ENCODE measurements at places on chromosomes 5 and 9.

DNA sequence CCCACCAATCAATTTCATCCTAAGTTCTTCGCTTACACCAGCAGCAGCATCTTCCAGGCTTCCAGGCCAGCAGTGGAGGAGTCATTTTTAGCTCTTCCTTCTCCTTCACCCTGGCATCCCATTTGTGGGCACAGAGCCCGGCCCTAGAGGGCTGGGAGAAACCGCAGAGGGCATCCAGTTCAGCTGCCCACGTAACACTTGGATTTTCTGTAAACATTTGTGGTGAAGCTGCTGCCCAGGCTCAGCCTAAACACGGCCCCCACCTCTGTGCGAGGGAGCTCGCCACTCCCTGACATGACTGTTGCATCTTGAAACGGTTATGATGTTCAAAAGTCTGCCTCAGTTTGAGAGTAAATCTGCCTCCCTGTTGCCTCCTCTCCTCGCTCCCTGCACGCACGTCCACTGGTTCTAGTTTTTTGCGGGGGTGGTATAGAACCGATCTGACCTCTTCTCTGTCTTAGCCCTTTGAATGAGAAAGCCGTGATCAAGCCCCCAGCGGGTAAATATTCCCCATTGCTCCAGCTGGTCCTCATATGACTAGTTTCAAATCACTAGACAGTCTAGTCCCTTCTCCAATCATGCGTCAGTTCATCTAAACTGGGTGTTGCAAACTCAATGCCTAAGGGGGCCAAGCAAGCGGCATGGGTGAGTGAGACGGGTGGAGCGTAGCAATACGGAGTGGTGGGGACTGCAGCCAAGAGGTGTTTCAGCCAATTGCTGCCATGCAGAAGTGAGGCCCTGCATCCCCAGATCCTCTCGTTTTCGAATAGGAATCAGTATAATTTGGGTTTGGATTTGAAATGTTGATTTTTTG lies 34.9 kb upstream of the N4BP3 start:
- no peak for DNase-seq

DNA sequence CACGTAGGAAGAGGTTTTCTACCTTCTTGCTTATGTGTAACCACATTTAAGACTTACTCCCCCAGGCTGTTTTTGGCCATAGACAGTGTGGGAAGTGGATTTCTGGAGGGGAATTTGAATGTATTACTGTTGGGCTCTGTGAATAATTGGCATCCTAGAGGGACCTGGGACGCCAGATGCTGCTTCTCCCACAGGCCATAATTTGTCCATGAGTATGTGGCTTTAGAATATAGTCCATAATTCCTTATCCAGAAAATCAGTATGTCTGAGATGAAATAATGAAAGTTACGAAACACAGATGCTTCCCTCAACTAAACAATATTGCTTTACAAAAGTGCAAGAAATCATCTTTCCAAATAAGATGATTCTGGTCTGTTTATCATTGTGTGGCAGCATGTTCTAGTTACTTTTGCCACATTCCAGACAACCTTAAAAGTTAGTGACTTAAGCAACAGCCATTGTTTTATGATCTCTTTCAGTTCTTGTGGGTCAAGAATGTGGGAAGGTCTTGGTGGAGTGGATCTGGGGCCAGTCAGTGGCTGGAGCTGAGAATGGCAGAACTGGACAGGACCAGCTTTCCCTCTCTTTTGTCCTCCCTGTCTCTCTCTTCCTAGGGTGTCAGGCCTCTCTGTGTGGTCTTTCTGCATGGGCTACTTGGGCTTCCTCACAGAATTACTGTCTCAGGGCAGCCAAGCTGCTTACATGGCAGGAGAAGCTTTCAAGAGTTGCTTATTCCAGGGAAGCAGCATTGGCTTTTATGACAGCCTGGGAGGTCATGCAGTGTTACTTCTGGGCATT lies 79.4 kb downstream of the FBXL7 start:
- no peak for DNase-seq

DNA sequence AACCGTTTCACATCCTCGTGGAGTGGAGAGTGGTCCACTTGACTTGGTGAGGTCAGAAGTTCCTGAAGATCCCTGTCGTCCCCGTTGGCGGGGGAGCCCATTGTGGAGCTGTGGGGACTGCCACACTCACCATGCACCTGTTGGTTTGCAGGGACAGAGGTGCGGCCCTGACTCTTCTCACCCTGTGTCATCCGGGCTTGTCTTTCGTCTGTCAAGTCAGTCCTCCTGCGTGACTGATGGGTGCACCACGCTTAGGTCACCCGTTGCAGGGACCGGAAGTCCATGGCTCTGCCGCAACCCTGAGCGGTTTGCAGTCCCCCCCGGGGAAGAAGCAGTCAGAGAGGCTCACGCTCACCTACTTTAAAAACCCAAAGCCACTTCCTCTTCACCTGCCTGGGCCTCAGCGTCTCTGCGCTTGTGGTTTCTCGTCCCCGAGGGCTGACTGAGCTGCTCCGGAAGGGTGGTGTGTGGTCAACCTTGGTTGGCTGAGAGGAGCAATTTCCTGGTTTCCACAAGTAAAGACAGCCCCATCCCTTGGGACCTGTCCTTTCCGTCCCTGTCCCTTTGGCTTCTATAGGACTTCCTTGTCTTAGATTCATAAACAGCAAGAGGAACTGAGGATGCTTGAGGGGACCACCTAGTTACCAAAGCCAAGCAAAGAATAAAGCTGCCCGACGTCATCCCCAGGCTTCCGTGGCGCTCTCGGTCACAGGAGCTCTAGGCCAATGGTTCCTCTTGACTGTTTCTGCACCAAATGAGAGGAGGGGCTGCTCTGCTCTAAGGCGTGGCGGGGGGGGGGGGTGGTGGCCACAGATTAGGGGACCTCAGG lies 53.2 kb downstream of the USP20 start:
- no peak for DNase-seq

DNA sequence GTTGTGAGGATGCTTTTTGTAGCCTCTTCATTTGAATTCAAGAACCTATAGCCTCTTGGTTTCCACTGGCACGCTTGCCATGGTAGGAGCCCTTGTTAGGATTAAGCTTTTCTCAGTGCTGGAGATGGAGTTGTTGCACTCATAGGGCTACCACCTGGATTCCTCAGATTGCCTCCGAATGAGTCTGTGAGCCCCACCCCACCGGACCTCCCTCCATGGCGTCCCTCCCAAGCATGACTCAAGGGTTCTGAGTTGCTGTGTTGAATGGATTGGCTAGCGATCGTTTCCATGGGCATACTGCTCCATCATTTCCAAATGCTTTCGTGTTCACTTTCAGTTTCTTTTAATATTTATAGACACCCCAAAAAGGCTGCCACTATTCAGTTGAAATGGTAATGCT lies 69.9 kb downstream of the DAPK1 start:
- no peak for DNase-seq

- no peak for DNase-seq
Measured at GRCh38 chr9:15206903-15207696, 99.9 kb downstream of the TTC39B start.

- no peak for DNase-seq
Measured at GRCh38 chr9:79408200-79408599, 163.6 kb upstream of the TLE4 start.

GRCh38 chr5:123965626-123966025 lies 453.6 kb downstream of the CSNK1G3 start:
- no peak for DNase-seq

DNA sequence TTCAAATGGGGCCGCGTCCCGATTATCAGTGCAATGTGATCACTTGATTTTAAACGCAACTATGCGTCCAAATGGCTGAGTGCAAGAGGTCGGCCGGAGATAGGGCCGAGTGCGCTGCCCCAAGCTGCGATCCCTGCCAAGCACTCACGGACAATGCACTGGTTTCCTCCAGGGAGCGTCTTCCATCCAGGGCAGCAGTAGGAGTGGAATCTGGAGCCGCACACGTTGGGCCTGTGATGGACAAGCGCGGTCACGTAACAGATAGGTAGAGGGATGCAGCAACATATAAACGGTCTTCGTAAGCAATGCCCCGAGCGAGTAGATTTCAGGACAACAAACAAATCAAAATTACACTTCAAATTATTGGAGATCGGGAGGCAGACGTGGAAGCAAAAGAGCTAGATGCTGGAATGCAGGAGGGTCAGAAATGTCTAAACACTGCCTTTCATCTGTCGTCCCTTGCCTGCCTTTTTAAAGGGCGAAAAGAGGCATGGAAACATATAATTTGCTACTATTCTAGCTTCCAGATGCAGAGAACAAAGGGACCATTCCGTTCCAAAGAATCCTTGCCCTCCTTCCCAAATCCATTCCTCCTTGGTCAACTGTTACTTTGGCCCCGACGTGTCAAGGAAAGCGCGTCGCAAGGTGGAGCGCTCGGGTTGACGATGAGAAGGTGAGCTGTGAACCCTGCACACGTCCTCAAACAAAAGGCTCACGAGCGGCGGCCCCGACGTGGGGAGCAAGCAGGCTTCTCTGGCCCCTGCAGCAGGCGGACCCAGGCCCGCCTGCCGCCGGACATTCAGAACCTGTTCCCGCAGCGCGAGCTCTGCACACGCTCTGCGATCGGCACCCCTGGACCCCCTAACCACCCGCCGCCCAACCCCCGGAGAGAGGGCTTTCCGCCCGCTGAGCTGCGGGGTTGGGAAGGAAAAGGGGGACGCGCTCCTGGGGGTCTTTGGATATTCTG lies 1.5 kb downstream of the FBN2 start:
- DNase-seq = no peak

DNA sequence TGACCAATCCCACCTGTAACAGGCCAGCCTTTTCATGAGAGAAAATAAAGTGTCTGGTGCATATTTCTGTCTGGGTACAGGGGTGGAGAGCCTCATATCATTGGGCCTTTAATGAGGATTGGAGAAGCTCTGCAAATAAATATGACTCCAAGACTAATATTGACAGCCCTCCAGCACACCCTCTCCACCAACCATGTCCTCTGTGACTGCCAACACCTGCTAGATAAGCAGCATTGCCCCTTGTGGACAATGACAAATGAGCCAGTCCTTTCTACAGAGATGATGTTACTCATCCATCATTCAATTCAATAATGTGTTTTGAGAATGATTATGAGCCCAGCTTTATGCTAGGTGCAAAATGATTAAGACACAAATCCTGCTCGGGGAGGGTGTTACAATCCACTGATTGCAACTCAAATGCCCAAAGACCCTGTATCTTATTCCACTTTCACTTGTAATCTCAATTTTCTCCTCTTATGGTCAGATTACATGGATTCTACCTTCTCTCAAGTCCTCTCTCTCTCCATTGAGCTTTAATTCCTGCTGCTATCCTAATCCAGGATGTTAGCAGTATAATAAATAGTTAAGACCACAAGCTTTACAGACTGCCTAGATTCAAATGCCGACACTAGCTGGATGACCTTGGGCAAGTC lies 2.1 kb upstream of the GFRA3 start:
- DNase-seq = no peak

Data from caudate nucleus (tissue), 63 donors.